ENCODE measurements at places on chromosomes 16 and 17.

GRCh38 chr17:47946929-47947397 lies 5.6 kb downstream of the PNPO start:
- DNase-seq, result no peak

DNA sequence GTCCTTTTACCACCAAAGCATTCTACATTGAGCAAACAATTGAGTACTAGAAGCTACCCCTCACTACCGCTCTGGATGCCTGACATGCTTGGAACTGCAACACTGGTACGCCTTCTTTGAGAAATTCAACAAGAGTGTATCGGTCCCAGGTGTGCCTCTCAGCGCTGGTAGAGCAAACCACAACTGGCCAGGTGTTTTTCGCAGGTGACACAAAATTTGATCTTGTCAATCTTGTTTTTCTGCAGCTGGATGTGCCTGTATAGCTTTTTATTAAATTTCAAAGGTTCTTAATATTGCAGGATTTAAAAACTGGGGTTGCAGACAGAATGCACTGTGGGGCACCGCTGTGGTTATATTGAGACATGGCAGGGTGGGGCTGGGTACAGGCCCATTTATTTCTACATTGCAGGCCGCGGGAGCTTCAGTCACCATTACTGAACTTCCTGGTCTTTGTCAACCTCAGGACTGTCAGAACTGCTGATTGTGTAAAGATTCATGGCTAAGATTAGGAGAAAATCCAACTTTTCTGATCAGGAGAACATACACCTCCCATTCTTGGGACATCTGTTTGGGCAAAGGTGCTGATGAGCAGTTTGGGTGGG lies 4.5 kb upstream of the SNX20 start:
- no peak for DNase-seq

- no peak for DNase-seq
Observed at GRCh38 chr16:11583889-11584565, 2.7 kb downstream of the LITAF start.

DNA sequence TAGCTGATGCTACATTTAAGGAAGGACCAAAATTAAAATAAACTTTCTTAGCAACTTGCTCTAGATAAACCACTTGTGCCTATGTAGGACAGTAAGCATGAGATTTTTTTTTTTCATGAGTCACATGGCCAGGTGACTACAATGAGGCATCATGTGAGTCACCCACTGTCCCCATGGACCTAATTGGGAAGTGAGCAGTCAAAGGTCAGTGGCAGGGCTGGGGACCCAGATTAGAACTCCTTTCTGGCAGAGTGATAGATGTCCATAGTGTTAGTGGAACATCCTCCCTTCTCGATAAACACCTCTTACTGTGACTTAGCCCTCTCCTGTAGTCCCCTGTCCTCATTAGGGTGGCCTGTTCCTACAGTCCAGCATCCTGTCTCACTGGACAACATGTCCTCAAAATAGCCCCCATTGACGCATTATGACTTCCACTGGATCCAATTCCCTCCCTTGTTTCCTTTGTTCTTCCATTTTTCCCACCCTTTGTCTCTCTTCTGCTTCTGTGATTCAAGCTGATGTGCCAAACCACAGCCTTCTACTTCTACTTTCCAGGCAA lies 12.4 kb downstream of the ITGB3 start:
- DNase-seq, result no peak

DNA sequence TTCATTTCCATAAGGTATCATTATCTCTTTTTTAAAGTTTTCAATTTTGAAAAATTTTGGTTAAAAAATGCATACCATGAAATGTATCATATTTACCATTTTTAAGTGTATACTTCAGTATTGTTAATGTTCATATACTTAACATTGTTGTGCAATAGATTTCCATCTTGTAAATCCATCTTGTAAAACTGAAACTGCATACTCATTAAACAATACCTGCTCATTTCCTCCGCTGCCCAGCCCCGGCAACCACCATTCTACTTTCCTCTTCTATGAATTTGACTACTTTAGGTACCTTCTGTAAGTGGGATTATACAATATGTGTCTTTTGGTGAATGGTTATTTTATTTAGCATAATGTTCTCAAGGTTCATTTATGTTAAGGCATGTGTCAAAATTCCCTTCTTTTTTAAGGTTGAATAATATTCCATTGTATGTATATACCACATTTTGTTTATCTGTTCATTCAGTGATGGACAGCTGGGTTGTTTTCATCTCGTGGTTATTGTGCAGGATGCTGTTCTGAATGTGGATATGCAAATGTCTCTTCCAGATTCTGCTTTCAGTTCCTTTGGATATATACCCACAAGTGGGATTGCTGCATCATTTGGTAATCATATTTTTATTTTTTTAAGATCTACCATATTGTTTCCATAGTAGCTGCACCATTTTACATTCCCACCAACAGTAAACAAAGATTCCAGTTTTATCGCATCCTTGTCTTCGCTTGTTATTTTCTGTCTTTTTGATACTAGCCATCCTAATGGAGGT lies 6.7 kb downstream of the CCL2 start:
- no peak for DNase-seq

GRCh38 chr17:45341533-45342158 lies 24.8 kb upstream of the MAP3K14 start:
- DNase-seq, result peak; percentile 76

DNA sequence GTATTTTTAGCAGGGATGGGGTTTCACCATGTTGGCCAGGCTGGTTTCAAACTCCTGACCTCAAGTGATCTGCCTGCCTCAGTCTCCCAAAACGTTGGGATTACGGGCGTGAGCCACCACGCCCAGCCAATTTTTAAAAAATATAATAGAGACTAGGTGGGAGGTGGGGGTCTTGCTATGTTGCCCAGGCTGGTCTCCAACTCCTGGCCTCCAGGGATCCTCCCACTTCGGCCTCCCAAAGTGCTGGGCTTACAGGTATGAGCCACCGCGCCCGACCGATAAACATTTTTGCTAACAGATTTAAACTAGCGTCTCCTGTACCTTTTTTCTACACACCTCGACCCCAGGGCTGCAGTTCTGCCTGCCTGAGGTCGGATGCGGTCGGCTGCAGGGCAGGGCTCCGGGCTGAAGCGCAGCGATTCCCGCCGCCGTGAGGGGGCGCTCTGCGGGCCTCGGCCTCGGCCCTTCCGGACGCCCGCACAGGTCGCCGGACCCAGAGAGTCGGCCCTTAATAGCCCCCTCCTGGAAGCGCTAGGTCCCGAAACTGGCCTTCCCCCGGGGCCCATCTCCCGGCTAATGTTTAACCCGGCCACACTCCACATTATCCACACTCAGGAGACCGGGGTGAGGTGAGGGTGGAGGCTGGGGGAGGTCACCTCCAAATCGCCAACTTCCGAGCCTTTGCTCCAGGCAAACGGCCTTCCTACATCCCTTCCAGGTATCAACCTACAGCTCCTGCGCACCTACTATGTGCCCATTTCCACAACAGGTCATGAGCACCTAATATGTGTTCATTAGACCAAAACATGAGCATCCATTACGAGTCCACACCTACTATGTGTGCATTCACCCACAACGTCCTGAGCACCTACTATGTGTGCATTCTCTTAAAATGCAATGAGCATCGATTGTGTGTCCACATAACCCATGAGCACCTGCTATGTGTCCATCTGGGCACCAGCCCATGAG lies 2.0 kb upstream of the GLIS2 start:
- no peak for DNase-seq

DNA sequence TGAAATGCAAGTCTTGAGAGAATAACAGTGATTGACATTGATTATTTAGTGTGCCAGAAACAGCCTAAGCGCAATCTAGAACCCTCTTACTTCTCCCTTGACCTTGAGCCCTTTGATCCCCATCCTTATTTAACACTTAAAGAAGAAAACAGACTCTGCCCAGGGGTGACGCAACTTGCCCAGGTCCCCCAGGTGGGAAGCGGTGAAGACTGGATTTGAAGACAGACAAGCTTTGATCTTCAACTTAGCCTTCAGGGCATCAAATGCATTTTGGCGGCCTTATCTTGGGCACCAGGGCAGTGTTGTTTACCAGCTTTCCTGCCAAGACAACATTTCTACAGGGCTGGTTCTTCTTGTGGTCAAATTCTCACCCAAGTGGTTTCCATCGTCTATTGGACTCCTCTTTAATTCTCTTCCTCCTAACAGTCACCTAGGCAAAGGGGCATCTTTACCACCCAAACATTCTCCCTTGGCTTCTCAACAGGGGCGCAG lies 8.9 kb upstream of the CIITA start:
- no peak for DNase-seq

DNA sequence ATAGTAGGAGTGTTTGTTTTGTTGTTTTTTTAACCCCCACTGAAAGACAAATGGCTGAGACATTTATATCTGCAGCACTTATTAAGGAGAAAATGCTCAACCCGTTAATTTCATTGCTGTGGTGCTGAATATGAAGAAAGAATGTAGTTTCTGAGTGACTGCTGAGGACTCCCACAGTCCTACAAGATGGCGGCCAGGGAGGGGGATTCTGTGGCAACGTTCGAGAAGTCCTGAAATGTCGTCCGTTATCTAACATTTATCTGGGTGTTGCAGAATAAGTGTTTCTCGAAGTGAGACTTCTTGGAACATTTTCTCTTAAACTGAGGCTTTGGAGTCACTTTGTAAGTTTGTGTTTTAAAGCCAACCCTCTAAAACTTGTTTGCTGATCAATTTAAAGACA lies 530.4 kb downstream of the XYLT1 start:
- no peak for DNase-seq

GRCh38 chr16:28902909-28903308 lies 22.1 kb downstream of the RABEP2 start:
- no peak for DNase-seq

GRCh38 chr16:51801635-51802034 lies 650.6 kb upstream of the SALL1 start:
- DNase-seq, result no peak

- no peak for DNase-seq
Observed at GRCh38 chr17:61547113-61547512, 43.9 kb downstream of the NACA2 start.

DNA sequence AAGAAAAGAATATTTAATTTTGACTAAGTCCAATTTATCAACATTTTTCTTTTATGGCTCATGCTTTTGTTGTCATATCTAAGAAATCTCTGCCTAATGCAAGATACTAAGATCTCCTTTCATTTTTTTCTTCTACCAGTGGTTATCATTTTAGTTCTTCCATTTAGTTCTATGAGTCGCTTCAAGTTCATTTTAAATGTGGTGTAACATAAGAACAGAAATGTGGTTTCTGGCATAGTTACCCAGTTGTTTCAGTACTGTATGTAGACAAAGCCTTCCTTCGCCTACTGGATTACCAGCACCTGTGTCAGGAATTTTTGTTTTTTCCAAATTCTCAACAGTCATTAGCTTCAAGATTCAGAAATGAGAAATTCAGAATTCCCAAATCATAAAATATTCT lies 175.7 kb downstream of the PARN start:
- DNase-seq, result no peak

- DNase-seq, result no peak
Observed at GRCh38 chr16:1530349-1530882, 3.0 kb upstream of the TMEM204 start.

DNA sequence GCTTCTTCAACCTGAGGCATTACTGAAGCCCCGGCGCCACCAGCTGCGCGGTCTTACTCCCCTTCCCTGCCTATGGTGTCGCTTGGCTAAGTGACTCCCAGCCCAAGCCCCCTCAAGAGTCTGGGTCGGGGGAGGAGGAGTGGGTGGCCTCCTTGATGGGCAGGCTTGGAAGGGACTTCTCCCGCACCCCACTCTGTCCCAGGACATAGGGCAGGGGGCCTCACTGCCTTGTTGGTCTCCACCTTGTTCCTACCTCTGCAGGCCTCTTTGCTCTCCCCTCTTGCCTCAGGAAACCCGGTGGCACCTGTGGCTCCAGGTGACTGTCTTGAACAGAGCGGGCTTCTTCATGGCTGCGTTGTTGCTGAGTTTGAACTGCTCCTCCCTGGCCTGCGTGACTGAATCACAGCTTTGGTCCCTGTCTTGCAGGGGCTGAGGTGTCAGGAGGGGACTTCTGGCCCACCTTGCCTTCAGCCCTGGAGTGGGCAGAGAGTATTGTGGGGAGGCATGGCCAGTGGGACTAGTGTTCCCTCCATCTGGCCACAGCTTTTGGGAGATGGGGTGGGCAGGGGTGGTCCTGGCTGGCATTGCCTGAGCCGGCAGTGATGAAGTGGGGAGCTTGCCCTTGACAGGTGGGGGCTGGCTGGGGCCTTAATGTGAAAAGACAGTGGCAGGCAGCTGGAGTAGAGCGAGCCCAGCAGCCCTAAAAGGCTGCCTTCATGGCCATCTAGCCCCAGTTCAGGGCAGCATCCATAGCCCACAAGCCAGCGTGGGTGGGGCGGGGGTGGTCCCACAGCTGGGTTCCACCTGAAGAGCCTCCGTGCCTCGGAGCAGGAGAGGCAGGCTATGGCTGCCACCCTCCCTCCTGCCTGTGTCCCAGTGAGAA lies 7.3 kb downstream of the CBX2 start:
- DNase-seq, result no peak

- DNase-seq, result no peak
Observed at GRCh38 chr17:4986403-4986802, 1.1 kb downstream of the CAMTA2 start.

DNA sequence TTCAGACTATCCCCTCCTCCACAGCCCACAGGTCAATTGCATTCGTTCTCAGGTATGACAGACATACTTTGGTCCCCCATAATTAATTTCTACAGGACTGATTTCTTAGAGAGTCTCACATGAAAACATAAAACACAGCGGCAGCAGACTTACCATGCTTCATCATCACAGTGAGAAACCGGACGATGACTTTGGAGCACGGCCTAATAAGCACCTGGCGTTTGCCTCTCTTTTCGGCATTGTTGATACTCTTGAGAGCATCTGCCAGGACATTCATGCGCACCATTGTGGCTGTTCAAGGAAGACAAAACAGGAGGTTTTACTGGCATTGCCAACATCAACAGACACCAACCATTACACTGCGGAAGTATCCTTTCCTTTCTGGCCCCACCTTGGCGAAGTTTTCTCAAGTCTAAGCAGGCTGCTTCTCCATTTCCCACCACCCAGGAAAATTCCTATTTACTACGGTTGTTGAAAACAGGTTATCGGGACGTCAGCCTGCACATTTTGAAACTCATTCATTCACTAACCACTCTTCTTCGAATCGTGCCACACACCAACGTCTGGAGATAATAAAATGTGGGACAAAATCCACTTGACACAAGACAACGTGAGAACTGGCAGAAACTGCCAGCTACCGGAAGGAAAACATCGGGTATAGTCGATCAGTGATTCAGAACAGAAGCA lies 1.2 kb downstream of the RPS15A start:
- no peak for DNase-seq

DNA sequence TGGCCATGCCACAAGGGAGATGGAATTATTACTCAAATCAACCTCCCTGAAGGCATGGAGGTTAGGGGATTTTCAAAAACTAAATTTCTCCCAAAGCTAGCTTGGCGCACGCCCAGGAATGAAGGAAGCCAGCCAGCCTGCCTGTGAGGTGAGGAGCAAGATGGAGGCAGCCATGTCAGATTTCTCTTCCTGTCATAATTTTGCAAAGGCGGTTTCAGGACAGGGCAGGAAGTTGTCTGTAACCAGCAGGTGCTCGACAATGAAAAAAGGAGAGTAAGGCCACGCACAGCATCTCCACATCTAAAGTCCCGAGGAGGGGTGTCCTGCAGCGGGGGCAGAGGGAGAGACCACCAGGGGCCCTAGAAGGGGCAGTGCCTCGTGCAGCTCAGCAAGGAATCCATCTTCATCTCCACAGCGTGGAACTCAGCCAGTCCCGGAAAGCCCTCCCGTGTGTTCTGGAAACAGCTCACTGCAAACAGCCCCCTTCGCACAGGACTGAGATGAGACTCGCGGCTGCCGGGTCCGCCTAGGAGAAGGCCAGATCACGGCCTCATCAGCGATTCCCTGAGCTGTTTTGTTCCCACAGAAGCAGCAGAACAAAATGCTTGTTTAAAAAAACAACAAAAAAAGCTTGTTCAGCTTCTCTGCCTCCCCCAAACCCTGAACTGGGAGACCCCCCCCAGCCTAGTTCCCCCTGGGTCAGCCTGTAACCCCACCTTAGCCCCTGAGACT lies 47.8 kb downstream of the SLC7A5 start:
- no peak for DNase-seq

Measured in BJ (cell line).